DMS 273 treated with DMSO at 0.1 percent for 48 hours (cell line): ENCODE measurements at places on chromosomes 5 and 9.

- DNase-seq = no peak
Observed at GRCh38 chr9:130897848-130898551, 1.4 kb upstream of the QRFP start.

GRCh38 chr5:74725331-74725730, 40.3 kb downstream of the HEXB start:
- no peak for DNase-seq

- DNase-seq = no peak
Observed at GRCh38 chr5:177356746-177357145, 978 bp upstream of the RGS14 start.

- DNase-seq = no peak
Observed at GRCh38 chr5:179257176-179257682, 88.0 kb downstream of the ADAMTS2 start.

DNA sequence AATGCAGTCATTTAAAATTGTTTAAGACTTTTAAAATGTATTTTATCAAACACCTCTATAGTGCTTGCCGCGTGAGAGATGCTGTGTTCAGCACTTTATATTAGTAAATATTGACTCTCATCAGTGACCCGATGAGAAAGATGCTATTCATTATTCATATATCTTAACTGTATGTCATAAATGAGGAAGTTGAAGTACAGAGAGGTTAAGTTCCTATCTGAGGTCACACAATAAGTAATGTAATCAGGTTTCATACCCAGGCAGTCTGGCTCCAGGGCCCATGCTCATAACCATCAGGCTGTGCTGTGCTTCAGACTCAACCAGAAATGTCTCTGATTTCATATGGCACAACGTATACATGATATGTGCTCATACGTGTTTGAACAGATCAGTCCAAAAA, 119.0 kb downstream of the SV2C start:
- no peak for DNase-seq

DNA sequence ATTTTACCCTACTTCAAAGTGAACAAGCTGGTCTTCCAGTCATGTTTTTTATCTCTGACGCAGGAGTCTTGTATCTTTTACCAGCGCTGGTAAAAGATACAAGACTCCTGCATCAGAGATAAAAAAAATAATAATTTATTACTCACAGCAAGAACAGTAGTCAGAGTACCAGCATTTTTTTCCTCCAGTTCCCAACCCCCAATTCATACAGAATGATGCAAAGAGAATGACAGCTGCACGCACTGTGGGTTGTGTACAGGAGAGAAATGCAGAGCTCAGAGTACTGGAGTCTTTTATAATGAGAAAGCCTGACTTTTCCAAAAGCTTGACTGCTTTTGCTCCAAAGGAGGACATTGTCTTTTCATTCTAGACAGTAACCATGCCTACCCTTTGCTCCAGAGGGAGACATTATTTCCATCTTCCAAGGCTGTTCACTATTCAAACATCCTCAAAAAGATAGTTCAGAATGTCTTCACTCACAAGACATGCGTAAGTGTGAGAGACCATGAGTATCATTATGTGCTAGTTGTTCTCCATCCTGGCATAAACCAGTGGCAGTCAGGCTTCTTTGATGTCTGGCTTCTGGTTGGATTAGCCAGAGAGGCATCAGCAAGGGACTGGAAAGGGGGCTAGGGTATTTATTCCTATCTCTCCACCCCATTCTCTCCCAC, 14.3 kb upstream of the RANBP6 start:
- DNase-seq = no peak

GRCh38 chr9:110650991-110651411, 17.6 kb upstream of the MUSK start:
- no peak for DNase-seq

DNA sequence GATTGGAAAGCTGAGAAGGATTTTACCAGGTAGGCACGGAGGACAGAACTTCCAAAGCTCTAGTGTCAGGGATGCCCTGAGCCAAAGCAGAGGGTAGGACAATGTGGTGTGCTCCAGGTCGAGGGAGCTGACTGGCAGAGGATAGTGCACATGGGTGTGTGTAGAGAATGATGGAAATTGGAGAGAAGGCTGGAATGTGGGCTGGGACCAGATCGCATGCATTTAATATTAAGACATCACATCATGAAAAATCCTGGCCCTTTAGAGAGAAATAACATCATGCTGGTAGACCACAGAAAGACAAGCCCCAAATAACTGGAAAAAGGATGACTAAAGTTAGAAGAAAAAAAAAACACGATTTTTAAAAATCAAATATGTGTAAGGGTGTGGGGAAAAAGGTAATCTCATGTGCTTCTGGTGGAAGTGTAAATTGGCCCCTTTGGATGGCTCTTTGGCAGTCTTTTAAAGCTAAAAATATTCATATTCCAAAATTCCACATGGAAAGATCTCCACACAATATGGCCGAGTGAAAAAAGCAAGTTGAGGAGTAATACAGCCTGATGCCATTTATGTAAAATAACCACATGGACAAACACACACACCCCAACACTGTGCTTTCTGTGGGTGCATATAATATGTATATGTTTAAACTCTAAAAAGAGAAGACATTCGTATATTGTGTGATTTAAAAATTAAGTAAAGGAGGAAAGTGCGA, 67.0 kb upstream of the TGFBR1 start:
- DNase-seq = no peak

DNA sequence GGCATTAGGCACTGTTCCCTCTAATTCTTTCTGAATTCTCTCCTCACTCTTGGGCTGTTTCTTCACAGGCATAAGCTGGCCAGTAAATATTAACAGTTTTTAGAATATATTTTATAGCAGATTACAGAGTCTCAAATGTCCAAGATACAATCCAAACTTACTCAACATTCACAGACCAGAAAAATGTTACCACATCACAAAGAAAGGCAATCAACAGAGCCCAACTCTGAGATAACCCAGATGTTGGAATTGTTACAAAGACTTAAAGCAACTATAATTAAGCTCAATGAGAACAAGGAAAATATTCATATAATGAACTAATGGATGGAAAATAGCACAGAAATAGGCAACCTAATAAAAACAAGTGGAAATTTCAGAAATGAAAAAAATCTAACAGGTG, 401.1 kb upstream of the RGMB start:
- DNase-seq = no peak

DNA sequence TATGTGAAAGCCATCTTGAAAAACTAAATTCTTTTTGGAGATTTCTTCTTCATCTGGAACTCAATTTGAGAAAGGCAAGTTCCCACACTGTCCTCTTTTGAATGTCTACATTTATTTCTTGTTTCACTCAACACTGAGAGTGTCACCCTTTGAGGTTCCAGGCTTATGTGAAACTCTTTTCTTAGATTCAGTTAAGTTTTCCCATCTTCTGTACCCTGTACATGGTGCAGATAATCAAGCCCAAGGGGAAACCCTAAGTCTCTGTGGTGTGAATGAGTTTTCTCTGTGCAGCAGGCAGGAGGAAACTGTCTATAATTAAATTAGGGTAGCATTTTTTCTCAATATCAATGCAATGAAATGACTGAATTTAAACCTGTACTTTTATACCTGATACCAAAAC, 72.3 kb upstream of the PRLR start:
- DNase-seq = no peak

- no peak for DNase-seq
Observed at GRCh38 chr9:114484854-114485443, 20.3 kb downstream of the WHRN start.

- DNase-seq = no peak
Observed at GRCh38 chr9:277601-278295, 63.1 kb downstream of the DOCK8 start.

DNA sequence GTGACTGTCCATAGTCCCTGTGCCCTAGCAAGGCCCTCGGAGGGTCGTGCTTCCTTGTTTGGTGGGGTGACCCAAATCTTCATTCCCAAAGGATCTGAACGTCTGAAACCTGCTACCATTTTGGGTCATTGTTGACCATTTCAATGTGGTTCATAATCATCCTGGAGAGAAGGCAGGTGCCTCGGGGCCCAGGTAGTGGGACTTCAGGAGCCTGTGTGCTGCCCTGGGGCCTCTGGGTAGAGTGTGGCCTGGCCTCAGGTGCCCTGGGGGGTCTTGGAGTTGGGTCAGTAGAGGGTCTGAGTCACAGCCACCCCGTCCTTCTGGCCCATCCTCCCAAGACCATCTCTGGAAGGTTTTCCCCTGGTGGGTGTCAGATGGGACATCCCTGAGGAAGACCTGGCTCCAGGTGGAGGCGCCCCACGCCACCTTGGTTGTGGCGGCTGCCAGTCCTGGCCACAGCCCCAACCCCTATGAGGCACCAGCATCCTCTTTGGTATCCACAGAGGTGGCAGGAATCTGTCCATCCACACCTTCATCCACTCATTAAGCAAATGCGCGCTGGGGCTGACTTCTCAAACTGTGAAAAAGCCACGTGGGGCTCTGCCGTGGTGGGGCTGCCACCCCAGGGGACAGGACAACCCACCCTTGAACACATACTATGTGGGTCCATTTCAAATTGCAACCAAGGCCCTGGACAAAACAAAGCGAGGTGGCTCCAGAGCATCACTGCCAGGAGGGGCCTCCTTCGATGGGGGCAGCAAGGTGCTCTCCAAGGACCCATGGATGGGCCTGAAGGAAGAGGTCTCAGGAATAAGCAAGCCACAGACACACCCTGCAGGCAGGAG, 41.6 kb upstream of the FCN1 start:
- no peak for DNase-seq

DNA sequence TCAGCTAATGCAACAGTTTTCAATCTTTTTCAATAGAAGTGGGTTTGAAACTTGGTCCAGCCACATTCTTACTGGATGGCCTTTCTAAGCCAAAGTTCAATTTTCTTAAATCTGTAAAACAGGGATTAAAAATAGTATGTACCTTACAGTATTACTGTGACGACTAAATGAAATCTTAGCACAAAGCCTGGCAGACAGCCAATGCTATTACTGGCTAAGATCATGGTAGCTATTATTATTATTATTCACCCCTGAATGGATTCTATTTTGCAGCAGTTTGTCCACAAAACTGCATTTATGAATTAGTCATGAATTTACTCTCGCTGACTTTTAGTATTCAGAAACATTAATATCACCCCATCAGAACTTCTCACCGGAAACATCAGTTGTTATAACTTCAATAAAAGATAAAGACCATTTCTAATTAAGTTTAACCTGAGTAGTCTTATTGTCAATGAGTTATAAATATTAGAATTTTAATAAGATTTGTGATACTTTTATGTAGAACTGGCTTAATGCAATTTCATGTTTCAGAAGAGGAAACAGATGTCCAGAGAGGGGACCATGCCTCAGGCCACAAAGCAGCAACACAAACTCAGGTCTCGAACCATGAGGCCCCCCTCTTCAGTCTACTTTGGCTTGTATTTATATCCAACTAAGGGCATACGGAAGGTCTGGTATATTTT, 468.2 kb downstream of the ARHGEF28 start:
- no peak for DNase-seq

GRCh38 chr9:88803546-88804253, 187.6 kb upstream of the S1PR3 start:
- no peak for DNase-seq

GRCh38 chr5:6554812-6555211, 78.0 kb downstream of the NSUN2 start:
- DNase-seq = no peak

- no peak for DNase-seq
Observed at GRCh38 chr5:138170299-138170698, 8.1 kb downstream of the BRD8 start.

DNA sequence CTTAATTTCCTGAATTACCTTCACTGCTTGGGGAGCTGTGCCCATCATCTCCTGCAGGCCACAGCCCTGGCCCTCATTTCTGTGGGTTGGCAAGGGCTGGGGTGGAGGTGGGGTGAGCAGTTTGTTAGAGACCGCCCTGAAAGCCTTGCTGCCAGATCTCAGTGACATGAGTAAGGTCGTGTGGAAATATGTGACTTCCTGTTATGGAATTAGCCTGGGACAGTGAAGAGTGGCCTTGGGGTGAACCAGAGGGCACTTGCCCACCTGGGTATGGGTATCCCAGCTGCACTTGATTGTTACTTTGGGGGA, 2.5 kb upstream of the HNRNPAB start:
- no peak for DNase-seq

GRCh38 chr5:156375895-156376495, 49.0 kb downstream of the SGCD start:
- no peak for DNase-seq

- DNase-seq = no peak
Observed at GRCh38 chr5:3385991-3386519, 209.6 kb upstream of the IRX1 start.

DNA sequence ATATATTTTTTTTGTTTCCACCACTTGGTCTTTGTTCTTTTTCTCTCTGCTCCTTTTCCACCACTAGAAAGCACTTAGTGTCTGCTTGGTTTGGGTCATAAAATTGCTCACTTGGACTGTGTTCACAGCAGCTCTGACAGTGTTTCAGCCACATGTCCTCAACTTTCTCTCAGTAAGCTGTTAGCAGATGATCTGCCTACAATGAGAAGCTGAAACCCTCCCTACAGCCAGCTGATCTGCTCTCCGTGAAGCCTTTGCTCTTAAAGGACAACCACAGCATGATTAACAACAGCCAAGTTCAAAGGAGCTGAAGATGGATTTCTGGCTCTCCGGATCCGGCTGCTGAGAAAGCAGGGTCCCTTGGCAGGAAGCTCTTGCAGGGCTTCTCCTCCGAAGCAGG, 31.6 kb downstream of the PRLR start:
- no peak for DNase-seq

DNA sequence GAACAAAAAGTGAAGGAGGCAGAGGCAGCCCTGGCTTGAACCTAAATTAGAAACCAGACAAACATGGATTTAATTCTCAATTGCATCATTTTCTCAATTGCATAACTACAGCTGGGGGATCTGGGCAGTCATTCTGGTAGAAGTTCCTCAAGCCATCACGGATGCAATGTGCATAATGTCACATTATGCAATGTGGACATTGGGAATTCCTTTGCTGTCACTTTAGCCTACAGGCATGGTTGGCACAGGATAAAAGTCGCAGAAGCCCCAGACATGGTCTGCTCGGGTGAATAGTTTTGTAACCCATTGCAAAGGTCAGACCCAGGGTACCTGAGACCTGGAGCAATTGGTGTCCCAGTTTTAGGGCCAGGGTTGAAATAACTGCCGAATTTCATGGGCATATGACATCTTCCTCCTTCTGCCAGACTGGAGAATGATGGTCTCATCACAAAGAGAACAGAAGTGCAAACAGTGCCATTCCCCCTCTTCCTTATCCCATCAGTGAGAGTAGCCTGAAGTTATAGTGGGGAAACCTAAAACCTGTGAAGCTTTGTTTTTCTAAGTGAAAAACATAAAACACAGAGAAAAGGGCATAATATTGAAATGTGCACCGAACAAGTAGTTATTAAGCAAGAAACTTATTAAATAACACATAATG, 290.8 kb downstream of the MSX2 start:
- DNase-seq = no peak

DNA sequence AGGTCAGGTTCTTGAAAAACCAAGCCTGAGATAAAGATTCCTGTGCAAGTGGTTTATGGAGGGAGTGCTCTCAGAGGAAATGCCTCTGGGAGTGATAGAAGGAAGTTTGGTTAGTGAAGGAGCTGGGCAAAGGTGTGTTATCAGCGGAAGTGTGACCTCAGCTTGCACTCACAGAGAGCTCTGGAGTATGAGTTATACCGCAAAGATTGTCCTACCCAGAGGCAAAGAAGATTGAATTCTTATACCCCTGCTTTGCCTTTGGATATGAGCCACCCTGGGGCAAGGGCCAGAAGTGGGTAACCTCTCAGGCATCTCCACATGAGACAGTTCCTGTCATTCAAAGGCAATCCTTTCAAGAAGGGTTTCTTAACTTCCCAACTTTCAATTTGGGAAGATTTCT, 145.6 kb downstream of the MUSK start:
- DNase-seq = no peak

- no peak for DNase-seq
Observed at GRCh38 chr5:96569770-96570169, 92.4 kb upstream of the CAST start.

GRCh38 chr9:14322211-14323082, 8.5 kb upstream of the NFIB start:
- DNase-seq = peak; percentile 94
